ENCODE measurements at places on chromosomes 4 and X.

GRCh38 chr4:138978600-138978999 is 37.0 kb upstream of the NOCT start:
- DNase-seq: no peak

DNA sequence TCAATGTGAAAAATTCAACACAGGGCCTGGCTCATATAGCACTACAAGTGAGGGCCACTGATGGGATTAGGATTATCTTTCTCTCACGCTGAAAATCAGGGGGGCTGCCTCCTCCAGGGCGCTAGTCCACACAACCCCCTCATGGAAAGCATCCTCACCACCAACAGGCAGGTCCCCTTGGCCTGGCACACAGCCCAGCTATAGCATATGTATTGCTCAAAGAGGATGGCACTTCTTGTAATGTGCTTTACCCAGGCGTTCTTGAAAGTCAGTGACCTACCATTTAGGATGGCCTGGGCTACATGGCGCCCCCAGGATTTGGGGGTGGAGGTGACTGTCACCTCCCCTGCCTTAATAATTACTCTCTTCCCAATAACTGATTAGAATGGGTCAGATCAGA is 71.0 kb upstream of the LSM6 start:
- DNase-seq: no peak

DNA sequence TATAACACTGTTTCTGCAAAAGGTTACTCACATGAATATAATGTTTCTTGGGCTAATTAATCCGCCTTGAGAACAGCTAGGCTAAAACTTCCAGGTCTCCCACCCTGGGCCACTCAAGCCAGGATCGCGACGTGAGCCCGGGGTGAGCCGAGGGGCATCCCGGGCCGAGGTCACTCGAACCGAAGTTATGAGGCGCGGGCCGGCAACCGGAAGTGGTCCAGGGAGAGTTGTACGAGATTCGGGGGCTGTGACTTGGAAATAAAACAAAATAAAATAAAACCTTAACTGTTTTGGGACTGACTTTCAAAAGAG is 317 bp downstream of the CMC4 start:
- no peak for DNase-seq

DNA sequence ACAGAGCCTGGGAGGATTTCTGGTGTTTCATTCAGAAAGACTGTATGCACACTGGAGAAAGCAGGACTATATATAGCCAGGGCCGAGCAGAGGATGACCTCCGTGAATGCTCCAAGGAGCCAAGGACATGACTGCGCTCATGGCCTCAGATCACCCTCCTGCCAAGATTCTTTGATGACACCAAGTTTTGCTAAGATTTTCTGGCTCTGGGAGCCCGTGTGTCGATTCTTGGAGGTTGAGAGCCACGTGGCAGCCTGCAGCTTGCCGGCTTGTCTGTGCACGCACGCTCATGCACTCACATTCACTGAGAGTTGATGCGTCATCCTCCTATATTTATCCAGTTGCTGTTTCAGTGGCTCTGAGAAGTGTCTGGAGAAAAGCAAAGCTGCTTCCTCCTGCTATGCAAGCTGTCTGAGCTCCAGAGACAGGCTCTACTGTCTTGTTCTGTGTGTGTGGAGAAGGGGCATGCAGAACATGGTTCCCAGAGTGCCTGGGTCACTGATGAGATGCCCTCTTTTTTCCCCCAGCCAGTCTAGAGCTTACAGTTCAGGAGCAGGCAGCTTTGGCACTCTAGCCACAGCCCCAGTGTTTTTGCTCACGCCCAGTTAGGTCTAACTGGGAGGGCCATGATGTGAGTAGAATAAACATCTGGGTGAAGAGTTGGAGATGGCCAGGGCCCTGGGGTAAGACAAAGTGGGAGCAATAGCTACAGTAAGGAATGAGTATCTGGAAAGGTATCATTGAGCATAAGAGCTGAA is 64.9 kb upstream of the SCOC start:
- DNase-seq: no peak

Measured in DND-41 (cell line).